H9 (cell line): ENCODE measurements at places on chromosomes 5 and 9. TPM values are rescaled to one million over a fixed set of nuclear protein-coding genes. Genes with fewer than 3 reads are reported as not detected.
A peak's percentile ranks its signal among the peaks of the same experiment; 100 is the strongest.

Gene TBC1D2
- 2.3 and 2.9 TPM in 2 replicates for total RNA-seq

Gene ACSL6
- total RNA-seq: 1.3 and 1.6 TPM in 2 replicates

Gene SPINK7
- not detected in 2 replicates for total RNA-seq

GRCh38 chr5:56817263-56818014, 2.1 kb downstream of the MAP3K1 start:
- H3K36me3 ChIP-seq: no peaks in the 10 kb centered on the region
- peaks cover 2% of the 10 kb centered on the region; the same call in 1 of the 2 replicates for H3K4me1 ChIP-seq
- H3K4me3 ChIP-seq: peak overlapping the region; percentile 81
- H3K27me3 ChIP-seq: peaks cover 4% of the 10 kb centered on the region; the same call in 1 of the 2 replicates
- no peak for DNase-seq

DNA sequence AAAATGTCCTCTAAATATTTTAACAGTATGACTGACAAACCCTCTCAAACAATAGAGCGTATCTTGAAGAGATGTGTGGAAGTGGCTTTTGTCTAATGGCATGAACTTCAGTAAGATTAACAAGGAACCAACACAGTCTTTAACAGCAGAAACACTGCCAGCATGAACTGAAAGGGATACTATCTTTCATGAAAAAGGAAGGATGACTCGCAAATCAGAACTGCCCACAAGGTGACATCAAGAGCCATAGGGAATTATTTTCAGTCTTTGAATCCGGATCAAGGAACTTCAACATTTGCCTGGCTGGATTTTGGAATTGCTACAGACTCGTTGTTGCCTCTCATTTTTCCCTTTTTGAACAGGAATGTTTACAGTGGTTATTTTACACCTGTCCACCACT, 5.1 kb upstream of the HEXB start:
- no peak for DNase-seq
- H3K4me3 ChIP-seq: no peak overlapping the region
- no peaks in the 10 kb centered on the region for H3K36me3 ChIP-seq
- H3K4me1 ChIP-seq: no peaks in the 10 kb centered on the region
- no peak overlapping the region for H3K27ac ChIP-seq

DNA sequence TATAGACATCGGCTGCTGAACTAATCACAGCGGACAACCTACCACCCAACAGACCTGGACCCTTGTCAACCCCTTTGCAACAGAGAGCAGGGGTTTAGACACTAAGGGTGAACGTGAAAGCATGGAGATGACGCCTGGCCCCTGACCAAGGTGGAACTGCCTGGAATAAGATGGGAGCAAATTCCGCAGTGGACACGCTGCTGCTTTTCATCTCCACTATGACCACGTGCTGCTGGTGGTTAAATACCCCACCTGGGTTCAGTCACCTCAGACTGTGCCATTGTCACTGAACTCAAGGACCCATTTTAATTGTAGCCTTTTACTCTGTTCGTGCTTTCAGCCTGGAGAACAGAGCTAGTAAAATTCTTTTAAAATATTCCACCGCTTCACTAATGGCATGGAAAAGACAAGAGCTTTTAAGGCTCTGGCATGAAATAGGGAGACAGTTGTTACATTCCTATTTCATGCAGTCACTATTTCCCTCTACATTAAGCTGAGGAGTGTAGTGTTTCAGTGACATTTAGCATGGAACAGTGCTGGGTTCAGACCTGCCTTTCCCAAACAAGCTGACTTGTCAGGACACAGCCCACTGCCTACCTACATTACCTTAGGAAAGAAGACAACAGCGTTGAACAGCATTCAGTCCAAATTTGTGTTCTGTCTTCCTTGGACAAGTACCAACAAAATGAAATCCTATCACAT, 96.8 kb downstream of the ANKRD18B start:
- no peak overlapping the region for H3K27ac ChIP-seq
- no peak overlapping the region for H3K4me3 ChIP-seq

DNA sequence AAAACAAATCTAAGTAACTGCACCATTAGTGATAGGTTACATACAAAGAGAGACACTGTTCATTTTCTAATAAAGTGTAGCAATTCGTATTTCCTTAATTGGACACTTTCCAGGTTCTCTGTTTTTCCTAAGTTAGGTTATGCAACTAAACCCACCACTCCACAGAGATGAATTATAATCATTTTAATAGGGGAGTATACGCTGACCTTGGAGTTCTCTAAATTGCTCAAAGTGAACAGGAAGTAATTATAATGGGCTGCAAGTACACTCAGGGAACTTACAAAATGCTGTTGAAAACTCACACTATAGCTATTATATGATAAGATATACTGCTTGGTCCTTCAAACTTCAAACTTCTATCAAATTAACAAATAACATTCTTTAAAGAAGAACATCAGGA, 18.2 kb upstream of the ADCY2 start:
- no peaks in the 10 kb centered on the region; the same call in 1 of the 2 replicates for H3K27me3 ChIP-seq
- H3K4me3 ChIP-seq: no peak overlapping the region
- no peak for DNase-seq
- H3K36me3 ChIP-seq: peaks cover 1% of the 10 kb centered on the region; the same call in 2 of the 3 replicates

GRCh38 chr5:138694146-138694545, 59.1 kb upstream of the CTNNA1 start:
- H3K4me1 ChIP-seq: no peaks in the 10 kb centered on the region
- no peaks in the 10 kb centered on the region for H3K27me3 ChIP-seq
- DNase-seq: no peak
- no peaks in the 10 kb centered on the region for H3K36me3 ChIP-seq

DNA sequence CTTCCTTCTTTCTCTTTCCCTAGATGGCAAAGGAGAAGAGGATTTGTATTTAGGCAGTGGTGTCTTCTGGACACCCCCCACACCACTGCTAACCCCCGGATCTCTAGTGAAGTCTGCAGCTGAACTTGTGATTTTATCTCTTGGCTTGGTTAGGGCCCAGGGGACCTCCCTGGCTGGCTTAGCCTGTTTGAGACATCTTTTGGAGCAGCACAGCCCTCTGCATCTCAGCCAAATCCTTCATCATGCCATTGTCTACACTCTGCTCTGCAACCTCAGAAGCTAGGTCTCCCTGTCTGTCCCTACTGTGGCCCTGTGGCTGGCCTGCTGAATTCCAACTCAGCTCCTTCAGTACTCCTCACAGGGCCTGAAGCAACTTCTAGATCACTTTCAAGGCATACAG, 81.7 kb downstream of the MUSK start:
- H3K27me3 ChIP-seq: no peaks in the 10 kb centered on the region
- DNase-seq: no peak
- no peak overlapping the region for H3K27ac ChIP-seq

DNA sequence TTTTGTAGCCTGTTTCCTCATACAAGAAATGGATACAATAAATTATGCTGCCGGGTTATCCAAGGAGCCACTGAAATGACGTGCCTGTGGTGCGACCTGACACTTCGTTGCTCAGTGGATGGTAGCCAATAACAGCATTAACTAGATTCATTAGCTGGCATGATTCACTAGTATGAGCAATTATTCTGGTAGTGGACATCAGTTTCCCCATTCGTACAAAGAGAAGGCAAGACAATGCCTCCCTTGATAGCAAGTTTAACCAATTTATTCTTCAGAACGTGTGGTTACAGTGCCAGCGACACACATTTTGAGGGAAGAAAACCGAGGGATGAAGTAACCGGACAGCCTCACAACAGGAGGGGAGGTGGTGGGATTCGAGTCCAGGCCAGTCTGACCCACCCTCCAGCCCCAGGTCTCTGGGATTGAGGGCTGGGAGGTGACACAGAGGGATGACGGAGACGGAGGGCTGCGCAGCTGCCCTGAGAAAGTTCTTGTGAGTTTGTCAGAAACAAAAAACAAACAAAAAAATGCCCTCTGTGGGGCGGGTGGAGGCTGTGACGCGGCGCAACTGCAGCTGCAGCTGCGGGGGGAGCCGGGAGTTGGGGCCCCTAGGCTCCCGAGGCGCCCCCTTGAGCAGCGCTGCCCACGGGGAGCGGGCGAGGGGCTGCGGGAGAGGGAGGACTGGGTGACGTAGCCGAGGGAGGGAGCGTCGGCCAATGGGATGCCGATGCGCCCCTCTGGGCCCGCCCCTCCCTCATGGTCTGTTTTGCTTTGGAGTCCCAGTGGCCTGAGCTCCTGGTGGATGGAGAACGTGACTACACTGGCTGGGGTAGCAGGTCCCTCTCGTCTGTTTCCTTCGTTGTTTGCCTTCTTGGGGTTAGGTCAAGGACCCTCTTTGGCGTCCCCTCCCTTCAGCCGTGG, 10.9 kb downstream of the LHX2 start:
- no peaks in the 10 kb centered on the region for H3K36me3 ChIP-seq
- H3K4me1 ChIP-seq: no peaks in the 10 kb centered on the region
- H3K27me3 ChIP-seq: peaks cover 41% of the 10 kb centered on the region
- DNase-seq: peak; percentile 93
- H3K4me3 ChIP-seq: no peak overlapping the region
- H3K27ac ChIP-seq: no peak overlapping the region

GRCh38 chr5:43037636-43038495, 2.3 kb downstream of the ANXA2R start:
- no peaks in the 10 kb centered on the region; the same call in 2 of the 3 replicates for H3K36me3 ChIP-seq
- no peak for DNase-seq
- H3K4me1 ChIP-seq: peaks cover 2% of the 10 kb centered on the region; the same call in 1 of the 2 replicates
- no peak overlapping the region for H3K4me3 ChIP-seq
- H3K27ac ChIP-seq: no peak overlapping the region
- H3K27me3 ChIP-seq: peaks cover 90% of the 10 kb centered on the region
